ENCODE measurements at places on chromosomes 16 and 17.

GRCh38 chr17:82349287-82349701 is 9.8 kb upstream of the TEX19 start:
- no peak for DNase-seq

DNA sequence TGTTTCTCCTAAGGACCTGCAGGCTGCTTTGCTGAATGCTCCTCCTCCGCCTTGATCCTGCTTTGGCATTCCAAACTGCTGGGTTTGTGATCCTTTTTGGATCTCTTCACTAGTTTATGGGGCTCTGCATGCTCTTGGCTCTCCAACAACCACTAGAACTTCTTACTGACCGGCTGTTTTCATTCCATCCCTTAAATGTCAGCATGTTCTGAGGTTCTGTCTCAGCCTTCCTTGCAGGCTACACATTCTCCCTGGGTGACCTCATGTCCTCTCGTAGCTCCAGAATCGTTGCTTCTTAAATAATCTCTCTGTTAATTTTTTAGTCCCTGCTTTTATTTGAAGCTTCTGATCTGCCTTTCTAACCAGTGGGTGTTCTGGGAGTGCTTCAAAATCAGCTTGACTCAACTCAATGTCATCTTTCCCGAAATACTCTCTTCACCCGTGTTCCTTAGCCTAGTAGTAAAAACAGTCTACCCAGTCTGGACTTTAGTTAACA is 119.0 kb upstream of the HS3ST2 start:
- DNase-seq: no peak

DNA sequence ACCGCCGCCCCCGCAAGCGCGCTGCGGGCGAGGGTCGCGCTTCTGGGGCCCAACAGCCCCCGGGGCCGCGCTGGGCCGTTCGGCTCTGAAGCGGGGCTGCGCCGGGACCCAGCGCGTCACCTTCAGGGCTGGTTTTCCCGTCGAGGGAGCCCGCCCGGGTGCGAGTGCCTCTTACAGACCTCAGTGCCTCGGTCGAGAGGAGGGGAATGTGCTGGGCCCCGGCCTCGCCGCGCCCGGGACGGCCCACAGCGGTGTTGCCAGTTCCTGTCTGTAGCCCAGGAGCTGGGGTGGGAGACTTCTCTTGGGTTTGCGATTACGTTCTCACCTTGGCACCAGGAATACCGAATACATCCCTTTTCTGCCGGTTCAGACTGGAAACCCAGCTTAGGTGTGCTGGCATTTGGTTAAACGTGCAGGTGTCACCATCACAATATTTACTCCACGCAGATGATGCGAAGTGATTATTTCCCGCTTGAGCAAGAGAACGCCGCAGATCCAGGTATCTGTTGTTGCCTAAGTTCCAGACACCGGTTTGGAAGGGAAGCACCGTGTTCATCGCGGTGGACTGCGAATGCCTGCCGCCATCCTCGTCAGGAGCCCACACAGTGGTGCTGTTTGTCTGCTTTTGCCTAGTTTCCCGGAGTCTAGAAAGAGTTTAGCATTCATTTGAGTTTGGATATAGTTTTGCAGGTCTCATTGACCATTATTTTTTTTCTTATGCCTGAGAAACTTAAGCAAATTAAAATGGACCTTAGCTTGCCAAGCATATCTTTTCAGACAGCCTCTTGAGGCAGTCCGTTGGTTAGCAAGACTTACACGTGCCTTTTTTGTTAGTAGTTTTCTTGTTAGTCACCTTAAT is 914 bp downstream of the MAP1LC3B start:
- DNase-seq: peak; percentile 48

DNA sequence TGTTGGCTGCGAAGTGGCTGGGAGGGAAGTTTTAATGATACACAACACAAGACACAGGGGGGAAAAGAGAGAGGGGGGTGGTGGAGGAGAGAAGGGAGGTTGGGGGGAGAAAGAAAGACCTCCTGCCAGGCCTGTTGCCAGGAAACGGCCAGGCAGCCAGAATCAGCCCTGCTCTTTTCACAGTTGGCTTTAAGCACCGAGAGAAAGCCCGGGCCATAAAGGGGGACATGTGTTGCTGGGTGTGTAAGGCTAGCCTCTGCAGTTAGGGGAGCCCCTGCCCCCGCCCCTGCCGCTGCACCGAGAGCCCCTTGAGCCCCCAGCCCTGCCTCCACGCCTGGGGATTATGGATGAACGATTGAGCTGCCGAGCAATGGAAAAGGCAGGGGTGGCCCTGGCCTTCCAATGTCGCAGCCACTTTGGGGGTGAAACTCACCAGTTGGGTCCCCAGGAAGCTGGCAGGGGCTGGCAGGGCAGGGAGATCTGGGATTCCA is 13.9 kb upstream of the WNT3 start:
- no peak for DNase-seq

DNA sequence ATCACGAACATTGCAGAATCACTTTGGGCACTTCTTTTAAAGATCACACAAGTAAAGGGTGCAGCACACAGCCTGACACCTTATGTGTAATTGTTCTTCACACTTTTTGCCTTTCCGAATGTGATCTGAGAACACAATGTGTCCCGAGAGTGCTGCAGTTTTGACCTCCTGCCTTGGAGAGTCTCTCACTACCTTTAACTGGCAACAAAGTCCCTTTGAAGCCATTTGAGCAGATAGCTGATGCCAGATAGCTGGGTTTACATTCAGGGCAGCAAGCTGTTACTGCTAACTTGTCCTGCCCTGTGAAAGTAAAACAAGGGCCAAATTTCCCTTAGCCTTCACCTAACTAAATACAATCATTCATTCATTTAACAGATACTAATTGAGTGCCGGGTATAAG is 411.0 kb upstream of the DYNLRB2 start:
- DNase-seq: no peak

GRCh38 chr16:48907906-48908634 is 298.1 kb upstream of the N4BP1 start:
- no peak for DNase-seq

- no peak for DNase-seq
These were observed 25.0 kb upstream of the MAPK3 start for GRCh38 chr16:30147843-30148510.

GRCh38 chr17:28908640-28909167 is 5.8 kb upstream of the DHRS13 start:
- no peak for DNase-seq

DNA sequence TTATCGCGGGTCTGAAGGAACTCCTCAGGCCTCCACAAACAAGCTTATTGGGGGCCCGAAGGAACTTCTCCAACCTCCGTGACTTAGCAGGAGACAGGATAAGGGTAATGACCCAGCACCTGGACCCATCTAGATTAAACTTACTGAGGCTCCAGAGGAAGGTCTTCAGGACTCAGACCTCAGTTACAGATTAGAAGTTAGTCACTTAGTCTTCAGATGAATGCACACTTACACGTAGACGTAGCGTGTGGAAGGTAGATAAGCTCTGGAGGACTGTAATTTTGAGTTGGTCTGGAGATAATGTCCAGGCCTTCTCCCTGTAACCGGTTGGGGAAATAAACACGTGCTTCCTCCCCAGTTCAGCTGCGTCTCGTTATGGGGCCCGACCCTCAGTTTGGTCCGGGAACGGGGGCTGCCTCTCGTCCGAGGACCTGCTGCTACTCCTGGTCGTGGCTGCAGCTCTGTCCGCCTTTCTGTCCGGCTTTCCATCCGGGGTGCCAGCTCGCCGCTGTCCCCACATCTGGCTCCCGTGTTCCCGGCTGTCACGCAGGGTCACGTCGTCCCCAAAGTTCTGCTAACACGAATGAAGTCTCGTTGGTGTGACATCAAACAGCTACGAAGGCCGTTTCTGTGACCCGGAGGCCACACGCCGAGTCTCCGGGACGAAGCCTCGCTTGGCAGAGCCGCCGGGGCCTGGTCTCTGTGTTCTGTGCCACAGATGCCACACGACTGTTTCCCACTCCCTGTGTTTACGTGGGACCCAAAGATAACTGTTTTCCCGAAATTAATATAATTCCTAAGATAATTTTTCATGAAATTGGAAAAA is 11.8 kb upstream of the SECTM1 start:
- no peak for DNase-seq

GRCh38 chr17:45833920-45834319 is 10.8 kb upstream of the SPPL2C start:
- no peak for DNase-seq

- no peak for DNase-seq
These were observed 5.0 kb upstream of the RPH3AL start for GRCh38 chr17:357644-358043.

GRCh38 chr17:75388476-75389030 is 16.9 kb downstream of the GRB2 start:
- no peak for DNase-seq

GRCh38 chr17:70276906-70277305 is 107.6 kb downstream of the KCNJ2 start:
- DNase-seq: no peak

DNA sequence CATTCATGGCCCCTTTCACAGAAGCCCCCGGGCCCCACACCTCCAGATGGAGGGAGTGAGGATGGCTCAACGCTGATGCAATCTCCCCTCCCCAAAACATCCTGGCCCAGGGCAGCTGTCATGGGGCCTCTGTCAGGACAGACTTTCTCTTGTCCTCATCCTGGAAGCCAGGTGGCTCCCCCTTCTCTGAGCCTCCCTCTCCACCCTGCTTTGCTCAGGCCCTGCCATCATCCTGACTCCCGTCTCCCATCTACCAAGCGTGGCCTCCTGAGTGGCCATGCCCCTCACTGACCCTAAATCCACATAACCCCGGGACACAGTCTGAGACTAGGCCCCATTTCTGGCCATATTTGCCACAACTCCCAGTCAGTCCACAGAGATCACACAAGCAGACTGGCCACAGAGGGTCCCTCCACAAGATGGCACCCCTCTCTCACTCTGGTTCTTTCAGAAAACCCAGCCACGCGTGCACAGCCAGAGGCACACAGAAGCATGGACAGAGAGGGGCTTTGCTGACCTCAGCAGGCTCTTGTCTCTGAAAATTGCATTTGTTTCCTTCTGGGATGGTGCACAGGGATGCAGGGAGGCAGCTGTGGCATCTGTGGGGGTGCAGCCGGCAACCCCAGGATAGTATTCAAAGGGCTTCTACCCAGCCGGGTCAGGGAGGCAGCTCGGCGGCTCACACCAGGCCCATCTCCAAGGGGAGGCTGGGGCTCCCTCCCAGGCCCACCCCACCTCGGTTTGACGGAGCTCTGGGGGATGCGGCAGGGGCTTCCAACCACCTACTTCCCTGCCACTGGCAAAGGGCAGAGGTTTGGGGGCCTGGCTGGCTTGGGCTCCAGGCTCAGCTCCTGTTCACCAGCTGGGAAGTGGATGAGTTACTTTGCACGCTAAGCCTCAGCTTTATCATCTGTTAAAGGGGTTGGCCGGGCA is 16.9 kb downstream of the DOC2B start:
- DNase-seq: no peak

DNA sequence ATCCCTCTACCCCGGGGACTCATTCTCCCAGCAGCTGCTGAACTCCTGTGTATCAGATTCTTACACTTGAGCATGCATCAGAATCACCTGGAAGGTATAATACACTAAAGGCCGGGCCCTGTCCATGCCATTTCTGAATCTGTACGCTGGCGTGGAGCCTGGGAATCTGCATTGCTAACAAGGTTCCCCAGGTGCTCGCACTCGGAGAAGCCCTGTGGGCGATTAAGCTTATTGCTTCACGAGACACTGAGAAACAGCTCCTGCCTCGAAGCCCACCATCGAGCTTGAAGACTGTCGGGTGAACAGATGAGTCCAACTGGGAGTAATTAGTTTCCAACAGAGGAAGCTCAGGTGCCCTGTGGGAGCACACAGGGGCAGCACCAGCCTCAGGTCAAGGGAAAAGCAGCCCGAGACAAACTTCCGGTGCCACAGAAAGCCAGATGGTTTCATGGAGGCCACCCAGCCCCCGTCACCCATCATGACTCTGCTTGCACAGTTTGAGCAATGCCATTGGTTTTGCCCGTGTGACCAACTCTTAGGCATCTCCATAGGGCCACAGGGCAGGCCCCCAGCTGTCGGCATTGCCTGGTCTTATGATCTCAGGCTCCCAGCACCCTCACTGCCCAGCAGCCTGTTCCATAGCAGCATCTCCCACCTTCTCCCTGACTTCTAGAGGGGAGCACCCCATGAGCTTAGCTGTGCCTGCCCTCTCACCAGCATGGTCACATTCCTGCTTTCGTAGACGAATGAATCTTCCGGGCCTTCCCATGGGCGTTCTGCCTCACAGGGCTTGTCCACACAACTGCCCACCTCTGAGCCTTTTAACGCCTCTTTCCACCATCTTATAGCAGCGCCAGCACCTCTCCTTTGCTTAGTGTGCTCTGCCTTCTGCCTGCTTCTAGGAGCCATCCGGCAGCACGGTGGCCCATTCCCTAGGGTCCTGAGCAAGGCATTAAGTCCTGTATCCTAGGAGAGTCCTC is 10.9 kb downstream of the CTRB2 start:
- no peak for DNase-seq

DNA sequence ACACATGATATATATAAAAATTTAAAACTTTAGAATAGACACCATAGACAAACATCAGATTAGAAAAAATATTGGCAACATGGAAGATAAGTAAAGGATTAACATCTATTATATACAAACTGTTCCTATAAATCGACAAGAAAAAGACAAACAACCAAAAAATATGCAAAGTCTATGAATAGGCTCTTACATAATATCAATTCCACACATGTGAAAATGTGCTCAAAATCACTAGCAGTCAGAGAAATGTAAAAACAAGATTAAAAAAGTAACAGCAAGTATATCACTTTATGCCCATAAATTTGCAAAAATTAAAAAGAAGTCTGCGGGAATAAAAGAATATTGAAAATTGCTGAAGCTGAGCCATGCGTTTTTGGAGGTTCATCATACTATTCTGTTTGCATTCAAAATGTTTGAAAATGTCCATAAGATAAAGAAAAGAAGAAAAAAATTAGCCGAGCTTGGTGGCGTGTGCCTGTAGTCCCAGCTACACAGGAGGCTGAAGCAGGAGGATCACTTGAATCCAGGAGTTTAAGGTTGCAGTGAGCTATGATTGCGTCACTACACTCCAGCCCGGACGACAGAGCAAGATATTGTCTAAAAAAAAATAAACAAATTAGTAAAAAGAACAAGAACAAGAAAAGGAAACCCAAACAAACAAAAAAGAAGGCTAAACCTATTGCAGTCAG is 11.2 kb upstream of the ERN2 start:
- DNase-seq: no peak

DNA sequence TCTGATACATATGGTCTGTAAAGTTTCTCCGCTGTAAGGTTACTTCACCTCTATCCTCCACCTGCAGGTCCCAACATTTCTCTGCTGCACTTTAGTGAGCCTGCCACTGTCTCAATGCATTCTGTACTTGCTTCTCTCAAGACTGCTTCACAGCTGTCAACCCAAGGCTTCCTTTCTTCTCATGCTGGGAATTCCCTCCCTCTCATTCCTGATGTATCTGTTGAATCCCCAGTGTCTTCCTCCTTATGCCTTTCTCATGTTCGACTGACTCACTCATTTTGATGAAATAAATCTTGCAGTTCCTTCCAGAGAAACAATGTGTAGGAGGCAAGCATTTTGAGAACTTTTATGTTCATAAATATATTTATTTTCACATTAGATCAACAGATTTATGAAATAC is 288.3 kb downstream of the CNTNAP4 start:
- no peak for DNase-seq

- no peak for DNase-seq
These were observed 36.9 kb downstream of the ADGRG5 start for GRCh38 chr16:57579361-57579665.

All from activated B cell treated with CpG ODN at 0.5 μM for 24 hours (primary cell).